ENCODE measurements at places on chromosomes 12 and 14. TPM values are rescaled to one million over a fixed set of nuclear protein-coding genes. Genes with fewer than 3 reads are reported as not detected.

DNA sequence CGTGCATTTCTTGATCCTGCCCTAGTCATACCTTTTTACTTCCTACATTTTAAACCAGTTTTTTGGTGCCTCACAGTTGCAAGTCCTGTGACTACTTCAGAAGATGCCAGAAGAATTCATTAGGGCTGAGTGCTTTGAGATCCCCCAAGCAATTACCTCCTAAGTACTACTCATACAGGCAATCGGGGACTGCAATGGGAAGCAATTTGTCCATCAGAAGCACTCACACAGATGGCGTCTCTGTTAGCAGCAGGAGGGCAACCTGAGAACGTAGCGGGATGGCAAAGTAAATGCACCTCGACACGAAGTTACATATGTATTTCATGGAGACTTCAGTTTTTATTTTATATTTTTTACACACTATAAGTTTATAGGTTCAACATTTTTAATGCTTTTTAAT is 188.3 kb downstream of the CAPZA3 start:
- no peak for DNase-seq

DNA sequence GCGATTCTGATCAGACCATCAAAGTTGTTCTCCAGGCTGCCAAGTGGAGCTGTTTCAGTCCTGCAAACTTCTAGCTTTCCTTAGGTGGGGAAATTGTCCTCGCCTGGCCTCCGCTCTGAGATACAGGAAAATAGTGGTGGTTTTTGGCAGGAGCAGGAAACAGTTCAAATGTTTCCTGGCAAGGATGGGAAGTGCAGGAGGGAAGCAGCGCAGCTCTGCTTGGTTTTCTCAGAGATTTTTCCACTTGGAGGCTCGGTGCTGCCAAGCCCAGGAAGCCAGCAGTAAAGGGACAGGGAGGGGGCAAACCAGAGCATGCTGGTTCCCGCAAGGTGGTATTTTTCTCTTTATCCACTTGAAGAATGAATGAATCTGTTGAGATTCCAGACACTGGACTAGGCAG is 17.0 kb downstream of the TMEM63C start:
- no peak for DNase-seq

DNA sequence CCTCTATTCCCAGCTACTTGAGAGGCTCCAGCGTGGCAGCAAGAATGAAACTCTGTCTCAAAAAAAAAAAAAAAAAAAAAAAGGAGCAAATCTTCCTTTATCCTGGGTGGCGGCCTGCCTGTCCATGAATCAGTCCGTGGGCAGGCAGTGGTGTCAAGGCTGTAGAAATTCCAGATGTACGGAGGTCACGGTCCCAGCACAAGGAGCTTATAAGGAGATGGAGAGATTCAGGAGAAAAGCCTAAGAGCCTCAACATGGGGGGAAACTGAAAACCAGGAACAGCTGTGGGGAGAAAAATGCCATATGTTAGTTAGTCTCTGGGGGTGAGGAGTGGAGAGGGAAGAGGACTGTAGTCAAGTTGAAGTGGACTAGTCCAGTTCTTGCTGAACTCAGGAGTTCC is 130.5 kb upstream of the CRY1 start:
- no peak for DNase-seq

GRCh38 chr14:47662466-47662865 is 12.9 kb downstream of the MDGA2 start:
- no peak for DNase-seq

ENDOU gene
- 0.34 TPM for total RNA-seq

DNA sequence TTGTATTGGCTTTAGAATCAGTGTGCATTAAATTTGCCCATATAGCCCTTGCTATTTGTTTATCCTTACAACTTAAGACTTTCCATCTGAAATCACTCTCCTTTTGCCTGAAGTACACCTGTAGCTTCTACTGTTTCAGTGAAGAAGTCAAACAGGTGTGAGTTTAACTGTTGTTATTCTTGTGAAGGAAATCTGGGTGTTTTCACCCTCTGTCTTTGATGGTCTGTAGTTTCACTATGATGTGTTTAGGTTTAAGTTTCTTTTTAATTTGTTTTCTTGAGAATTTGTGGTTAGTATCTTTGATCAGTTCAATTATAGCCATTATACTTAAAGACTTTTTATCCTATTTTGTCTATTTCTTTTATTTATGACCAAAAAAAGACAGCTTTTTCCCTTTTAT is 68.9 kb upstream of the BBS10 start:
- DNase-seq: no peak

GRCh38 chr14:55102141-55102621 is 26.9 kb upstream of the LGALS3 start:
- DNase-seq: peak; percentile 81

- peak; percentile 51 for DNase-seq
Observed at GRCh38 chr12:15227004-15227679, 5.9 kb upstream of the RERG start.

GRCh38 chr12:115223991-115224390 is 540.0 kb upstream of the TBX3 start:
- no peak for DNase-seq

DNA sequence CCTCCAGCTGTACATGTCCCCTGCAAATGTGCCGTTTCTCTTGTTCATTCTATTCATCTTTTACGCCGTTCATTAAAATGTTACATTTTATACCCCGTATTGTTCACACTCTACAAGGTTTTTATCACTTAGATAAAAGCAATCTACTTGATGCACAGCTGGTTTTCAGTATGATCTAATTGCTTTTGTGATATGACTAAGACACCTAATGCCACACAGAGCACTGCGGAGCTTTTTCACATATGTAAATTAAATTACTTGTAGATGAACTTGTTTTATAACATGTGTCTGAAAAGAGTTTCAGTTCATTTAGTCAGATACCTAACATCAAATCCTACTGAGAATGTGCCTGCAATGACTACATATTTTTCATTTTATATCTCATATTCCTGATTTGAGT is 40.9 kb upstream of the RERGL start:
- DNase-seq: no peak

- no peak for DNase-seq
Observed at GRCh38 chr14:98582276-98582675, 689.7 kb downstream of the BCL11B start.

DNA sequence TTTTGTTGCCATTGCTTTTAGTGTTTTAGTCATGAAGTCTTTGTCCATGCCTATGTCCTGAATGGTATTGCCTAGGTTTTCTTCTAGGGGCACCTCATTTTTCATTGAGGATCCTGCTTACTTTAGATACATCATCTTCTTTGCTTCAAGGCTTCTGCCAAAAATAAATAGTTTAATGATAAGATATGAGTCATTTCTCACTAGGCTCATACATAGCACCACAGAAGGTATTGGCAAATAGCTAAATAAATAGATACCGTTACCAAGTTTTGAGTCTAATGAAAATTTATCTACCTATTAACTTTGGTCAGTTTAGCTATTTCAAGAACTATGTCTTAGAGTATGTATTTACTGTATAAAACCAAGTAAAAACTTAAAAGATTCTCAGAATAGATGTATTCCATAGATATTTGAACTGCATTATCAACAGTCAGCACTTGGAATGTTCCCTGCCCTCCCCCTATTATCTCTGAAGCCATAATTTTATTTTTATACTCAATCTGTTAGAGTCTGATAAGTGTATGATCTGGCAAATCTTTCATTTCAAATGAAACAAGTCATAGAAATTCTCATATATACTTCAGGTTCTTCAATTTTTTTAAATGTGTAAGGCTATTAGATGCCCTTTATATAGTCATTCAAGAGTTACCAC is 310.2 kb downstream of the CCDC91 start:
- DNase-seq: no peak

- no peak for DNase-seq
Observed at GRCh38 chr14:73295198-73295796, 58.0 kb downstream of the PAPLN start.

CCDC197 gene
- total RNA-seq: not detected

DNA sequence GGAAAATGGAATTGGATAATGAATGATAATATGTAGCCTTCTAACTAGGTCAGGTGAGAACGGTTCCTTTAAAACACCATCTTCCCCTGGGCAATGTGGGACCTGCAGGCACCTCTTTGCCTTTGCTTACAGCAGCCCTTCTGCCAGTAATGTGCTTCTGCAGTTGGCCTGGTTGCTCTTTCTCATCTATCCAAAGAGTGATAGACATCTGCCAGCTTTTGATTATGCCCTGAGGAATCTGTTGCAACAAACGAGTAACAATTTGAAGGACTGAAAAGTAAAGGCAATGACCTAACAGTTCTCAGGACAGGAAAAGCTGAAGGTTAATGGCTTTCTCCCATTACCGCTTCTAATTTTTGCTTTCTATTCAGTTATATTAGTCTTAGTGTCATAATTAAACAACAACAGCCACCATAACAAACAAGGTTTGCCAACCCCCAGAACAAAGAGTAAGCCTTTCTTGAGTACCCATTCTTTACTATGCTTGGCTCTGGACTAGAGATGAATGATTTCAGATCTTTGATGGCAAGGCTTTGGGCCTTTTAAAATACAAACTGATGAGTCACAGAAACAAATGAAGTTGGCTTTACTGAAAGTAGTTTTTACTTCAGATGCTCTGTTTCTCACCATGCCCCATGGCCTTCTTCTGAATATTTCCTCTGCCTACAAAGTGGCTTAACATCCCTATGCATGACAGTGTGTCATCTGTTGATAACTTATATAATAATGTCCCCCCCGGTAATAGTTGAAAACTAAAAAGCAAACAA is 76.1 kb upstream of the KRR1 start:
- DNase-seq: no peak

DNA sequence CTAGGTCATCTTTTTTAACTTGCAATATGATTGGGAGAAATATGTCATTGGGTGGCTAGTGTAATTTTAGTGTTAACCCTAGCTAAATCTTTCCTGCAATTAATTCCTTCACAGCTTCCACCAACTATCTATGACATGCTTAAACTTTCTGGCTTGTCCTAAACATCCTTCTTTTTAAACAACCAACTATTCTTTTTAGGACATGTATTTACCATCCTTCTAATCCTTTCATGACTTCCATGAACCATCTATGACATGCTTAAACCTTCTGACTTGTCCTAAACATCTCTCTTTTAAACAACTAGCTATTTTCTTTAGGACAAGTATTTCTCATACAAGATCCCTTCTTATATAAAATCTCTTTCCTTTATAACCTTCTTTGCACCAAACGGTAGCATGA is 179.6 kb upstream of the PDZRN4 start:
- no peak for DNase-seq

DNA sequence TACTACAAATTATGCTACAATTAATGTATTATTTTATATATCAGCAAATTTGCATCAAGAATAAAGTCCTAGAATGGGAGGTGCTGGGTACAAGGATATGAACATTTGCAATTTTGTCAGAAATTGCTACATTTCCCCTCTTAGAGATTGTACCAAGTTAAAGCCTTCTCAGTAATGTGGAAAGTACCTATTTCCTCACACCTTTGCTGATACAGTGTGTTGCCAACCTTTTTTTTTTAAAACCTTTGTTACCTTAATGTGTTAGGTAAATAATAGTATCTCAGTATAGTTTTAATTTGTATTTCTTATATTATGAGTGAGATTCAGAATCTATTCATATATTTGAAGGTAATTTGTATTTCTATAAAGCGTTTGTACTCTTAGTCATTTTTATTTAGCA is 95.4 kb upstream of the HIF1A start:
- no peak for DNase-seq

- DNase-seq: no peak
Observed at GRCh38 chr14:61362072-61362750, 40.8 kb downstream of the PRKCH start.

DNA sequence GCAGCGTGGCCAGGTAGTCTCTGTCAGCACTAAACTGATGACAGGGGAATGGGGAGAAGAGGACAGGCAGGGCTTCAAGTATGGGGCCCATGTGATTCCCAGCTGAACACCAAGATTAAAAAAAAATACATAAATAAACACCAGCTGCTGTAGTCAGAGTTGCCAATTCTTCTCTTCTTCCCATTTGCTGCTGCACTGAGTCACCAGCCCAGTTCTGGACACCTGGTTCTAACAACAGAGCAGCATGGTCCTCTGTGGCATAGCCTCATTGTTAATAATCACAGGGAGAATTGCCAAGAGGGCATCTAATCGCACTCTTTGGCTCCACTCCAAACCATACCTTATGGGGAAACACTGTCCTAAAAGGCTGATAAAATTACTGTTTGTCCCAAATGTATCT is 15.1 kb downstream of the PPM1H start:
- DNase-seq: peak; percentile 54

GRCh38 chr12:16472631-16473030 is 125.2 kb downstream of the MGST1 start:
- no peak for DNase-seq

DNA sequence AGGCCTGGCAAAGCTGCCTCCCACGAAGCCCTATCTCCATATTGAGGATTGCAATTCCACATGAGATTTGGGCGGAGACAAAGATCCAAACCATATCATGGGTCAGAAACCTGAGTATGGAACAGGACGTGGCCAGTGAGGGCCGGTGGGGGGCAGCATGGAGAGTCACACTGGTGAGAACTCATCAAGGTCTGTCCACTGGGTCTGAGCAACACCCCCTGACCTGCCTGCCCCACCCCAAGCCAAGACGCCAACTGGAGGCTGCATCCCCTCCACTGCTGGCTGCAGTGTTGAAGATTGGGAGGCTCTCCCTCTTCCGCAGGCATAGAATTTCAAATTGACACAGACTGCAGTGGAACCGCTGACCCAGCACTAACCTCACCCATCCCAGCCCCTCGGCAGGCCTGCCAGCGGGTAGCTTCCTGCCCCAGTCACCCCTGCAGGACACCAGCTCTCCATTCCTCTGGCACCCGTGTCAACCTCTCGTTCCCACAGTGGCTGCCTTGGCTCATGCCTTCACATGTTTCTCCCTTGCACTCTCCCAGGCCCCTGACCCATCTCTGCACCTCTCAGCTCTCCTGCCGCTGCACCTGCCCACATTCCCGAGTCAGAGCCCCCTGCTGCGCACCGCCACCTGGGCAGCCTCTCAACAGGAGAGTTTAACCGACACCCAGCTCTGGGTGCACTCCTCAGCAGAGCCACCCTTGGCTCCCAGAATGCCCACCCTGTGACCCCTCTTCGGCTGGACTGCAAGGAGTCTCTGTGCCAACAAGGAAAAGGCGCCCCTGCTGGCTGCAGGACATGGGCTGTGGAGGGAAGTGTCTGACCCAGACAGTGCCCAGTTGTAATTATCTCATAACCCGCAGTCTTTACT is 45.2 kb upstream of the PPP2R5C start:
- no peak for DNase-seq

DNA sequence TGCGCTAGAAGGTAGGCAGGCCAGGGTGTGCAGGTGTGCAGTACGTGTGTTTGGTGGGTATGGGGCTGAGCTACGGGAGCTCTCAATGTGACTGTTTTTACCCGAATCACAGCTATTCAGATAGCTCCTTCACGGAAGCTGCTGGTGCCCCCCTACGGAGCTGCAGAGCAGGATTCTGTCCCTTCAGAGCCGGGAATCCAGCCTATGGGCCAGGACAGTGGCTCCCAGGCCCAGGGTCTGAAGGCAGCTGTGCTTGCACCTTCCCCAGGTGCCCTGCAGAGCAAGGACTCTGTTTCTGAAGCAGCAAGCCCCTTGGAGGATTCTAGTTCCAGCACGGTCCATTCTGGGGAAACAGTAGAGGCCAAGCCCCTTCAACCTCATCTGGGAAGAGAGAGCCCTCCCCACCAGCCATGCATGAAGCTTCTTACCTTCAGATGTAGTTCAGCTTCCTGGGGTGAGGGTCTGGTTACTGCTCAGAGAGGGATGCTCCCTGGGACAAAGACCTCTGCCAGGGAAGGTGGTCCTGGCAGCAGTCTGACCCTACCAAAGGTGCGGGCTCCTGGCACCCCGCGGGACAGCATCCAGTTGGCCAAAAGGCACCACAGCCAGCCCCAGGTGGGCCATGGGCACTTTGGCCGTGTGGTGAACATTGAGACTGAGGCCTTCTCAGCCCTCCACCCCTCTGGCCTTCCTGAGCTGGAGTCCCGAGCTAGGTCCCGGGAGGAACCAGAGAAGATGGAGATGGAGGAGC is 29.1 kb downstream of the PLEKHH1 start:
- DNase-seq: no peak

Data from foreskin keratinocyte (primary cell).